ENCODE measurements at places on chromosomes 11 and 22.

- no peaks in the 10 kb centered on the region for H3K27me3 ChIP-seq
- no peak for DNase-seq
- H3K4me3 ChIP-seq, result no peak overlapping the region
- no peak overlapping the region for H3K27ac ChIP-seq
- peaks cover 5% of the 10 kb centered on the region for H3K4me1 ChIP-seq
- peaks cover 14% of the 10 kb centered on the region for H3K36me3 ChIP-seq
Measured at GRCh38 chr11:86255896-86256295, 11.3 kb downstream of the EED start.

DNA sequence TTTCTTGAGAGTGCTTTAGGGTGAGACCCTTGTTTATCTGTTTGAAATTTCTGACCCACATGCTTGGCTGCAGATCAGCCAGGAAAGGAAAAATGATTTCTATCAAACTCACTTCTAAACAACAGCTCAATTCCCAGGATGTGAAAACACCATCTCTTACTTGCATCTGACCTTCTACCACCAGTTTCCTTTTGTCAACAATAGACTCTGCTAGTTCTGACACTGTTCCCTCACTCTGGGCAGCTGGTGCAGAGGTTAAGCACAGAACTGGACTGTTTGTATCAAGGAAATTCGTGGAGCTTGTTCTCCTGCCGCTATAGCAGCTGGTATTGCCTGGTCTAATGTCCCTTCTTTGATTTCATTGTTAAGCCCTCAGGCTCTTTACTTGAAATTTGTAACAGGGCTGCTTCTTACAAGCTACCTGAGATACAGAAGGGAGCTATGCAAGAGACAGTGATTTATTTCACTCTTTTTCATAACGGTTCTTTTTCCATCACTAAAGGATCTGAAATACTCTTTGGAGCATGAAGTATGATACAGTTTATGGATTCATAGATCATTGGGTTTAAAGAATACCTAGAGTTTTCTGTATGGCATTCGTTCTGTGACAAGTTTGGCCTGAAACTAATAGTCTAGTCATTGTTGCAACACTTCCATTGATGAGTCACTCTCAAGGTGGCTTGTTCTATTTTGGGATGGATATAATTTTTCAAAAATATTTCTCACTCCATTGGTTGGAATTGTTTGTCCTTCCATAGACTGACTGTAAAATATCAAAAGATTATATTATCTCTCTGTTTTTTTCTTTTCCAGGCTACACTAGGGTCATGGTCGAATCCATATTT lies 178.2 kb upstream of the ZC3H12C start:
- no peak for DNase-seq
- H3K4me1 ChIP-seq, result no peaks in the 10 kb centered on the region
- H3K36me3 ChIP-seq, result no peaks in the 10 kb centered on the region
- H3K27ac ChIP-seq, result no peak overlapping the region
- H3K27me3 ChIP-seq, result no peaks in the 10 kb centered on the region

- H3K27me3 ChIP-seq, result no peaks in the 10 kb centered on the region
- DNase-seq, result no peak
- peak overlapping the region; percentile 96 for H3K27ac ChIP-seq
- peaks cover 32% of the 10 kb centered on the region for H3K4me1 ChIP-seq
Measured at GRCh38 chr11:67286621-67287333, 2.3 kb upstream of the ANKRD13D start.

- H3K4me3 ChIP-seq, result no peak overlapping the region
- H3K27ac ChIP-seq, result no peak overlapping the region
- no peaks in the 10 kb centered on the region for H3K4me1 ChIP-seq
- peaks cover 14% of the 10 kb centered on the region for H3K36me3 ChIP-seq
- DNase-seq, result no peak
- no peaks in the 10 kb centered on the region for H3K27me3 ChIP-seq
Measured at GRCh38 chr22:41352058-41352457, 29.7 kb upstream of the TEF start.

- H3K4me3 ChIP-seq, result no peak overlapping the region
- H3K27me3 ChIP-seq, result peaks cover 63% of the 10 kb centered on the region
- H3K4me1 ChIP-seq, result peaks cover 12% of the 10 kb centered on the region
- no peak overlapping the region for H3K27ac ChIP-seq
Measured at GRCh38 chr11:62921573-62922188, 518 bp upstream of the CHRM1 start.

DNA sequence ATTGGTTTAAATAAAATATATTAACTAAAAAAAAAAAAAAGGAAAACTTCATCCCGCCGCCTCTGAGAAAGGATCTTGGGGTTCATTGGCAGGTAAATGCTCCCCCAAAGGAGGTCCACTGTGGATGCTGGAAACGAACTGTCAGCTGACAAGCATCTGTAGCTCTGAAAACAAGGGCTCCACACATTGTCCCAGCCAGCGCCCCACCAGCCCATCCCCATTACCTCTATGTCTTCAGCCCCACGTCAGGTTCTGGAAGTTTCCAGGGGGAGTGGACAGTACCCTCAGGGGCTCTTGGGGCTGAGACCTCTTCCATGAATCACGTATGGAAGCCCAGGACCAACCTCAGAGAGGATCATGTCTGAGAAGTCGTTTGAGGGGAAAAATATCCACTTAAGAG lies 66.4 kb upstream of the WNT7B start:
- no peaks in the 10 kb centered on the region for H3K36me3 ChIP-seq
- H3K4me3 ChIP-seq, result peak overlapping the region; percentile 86

DNA sequence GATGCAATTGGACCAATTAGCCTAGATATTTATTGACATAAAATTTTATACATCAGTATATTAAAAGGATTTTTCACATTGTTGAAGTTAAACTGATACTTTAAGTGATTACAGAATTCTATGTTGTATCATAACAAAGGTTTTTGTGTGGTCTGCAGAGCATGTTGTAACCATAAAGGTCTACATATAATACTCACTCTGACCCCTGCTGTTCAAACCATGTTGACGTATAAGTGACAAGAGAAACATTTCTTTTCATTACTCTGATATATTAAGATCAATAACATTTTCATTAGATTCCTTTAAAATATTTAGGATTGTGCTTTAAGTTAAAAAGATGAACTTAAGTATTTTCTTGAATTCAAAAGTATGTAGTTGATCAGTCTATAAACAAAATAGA lies 63.9 kb downstream of the GAS2 start:
- H3K27me3 ChIP-seq, result peaks cover 5% of the 10 kb centered on the region
- no peaks in the 10 kb centered on the region for H3K36me3 ChIP-seq
- H3K4me3 ChIP-seq, result no peak overlapping the region
- no peak overlapping the region for H3K27ac ChIP-seq

DNA sequence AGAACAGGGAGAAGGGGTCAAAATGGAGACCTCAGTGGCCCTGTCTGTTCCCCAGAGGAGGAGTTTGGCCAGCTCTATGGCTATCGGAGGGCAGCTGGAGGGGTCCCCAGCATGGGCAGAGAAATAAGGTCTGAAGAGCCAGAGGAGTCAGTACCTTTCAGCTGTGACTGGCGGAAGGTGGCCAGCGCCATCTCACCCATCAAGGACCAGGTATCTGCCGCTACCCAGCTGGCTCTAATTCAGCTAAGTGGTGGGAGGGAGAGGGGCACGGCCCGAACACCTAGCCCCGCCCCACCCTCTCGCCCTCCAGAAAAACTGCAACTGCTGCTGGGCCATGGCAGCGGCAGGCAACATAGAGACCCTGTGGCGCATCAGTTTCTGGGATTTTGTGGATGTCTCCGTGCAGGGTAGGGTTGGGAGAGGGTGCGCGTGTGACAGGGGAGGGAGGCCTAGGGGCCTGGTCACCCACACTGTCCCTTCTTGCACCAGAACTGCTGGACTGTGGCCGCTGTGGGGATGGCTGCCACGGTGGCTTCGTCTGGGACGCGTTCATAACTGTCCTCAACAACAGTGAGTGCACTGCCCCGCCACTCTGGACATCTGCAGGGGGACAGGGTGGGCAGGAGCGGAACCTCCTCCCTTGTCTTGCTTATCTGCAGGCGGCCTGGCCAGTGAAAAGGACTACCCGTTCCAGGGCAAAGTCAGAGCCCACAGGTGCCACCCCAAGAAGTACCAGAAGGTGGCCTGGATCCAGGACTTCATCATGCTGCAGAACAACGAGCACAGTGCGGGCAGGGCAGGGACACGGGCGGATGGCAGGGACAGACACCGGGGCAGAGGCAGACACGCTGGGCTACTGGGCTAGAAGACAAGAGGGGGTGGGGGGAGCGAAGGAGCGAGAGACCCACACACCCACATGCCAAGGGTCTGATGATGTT lies 2.8 kb downstream of the CTSW start:
- no peaks in the 10 kb centered on the region for H3K27me3 ChIP-seq
- no peak overlapping the region for H3K4me3 ChIP-seq
- no peak for DNase-seq
- peak overlapping the region; percentile 92 for H3K27ac ChIP-seq
- H3K4me1 ChIP-seq, result peaks cover 57% of the 10 kb centered on the region

- H3K27me3 ChIP-seq, result no peaks in the 10 kb centered on the region
- H3K4me1 ChIP-seq, result peaks cover 6% of the 10 kb centered on the region
- no peak for DNase-seq
- no peak overlapping the region for H3K4me3 ChIP-seq
- H3K27ac ChIP-seq, result no peak overlapping the region
- peaks cover 26% of the 10 kb centered on the region for H3K36me3 ChIP-seq
Measured at GRCh38 chr11:77705195-77705875, 67.7 kb upstream of the CLNS1A start.

GRCh38 chr11:102685754-102686153 lies 19.8 kb downstream of the MMP27 start:
- H3K4me1 ChIP-seq, result no peaks in the 10 kb centered on the region
- peaks cover 14% of the 10 kb centered on the region for H3K27me3 ChIP-seq
- H3K4me3 ChIP-seq, result no peak overlapping the region
- no peak overlapping the region for H3K27ac ChIP-seq

- no peak for DNase-seq
- no peak overlapping the region for H3K4me3 ChIP-seq
- H3K4me1 ChIP-seq, result no peaks in the 10 kb centered on the region
- no peaks in the 10 kb centered on the region for H3K27me3 ChIP-seq
- no peak overlapping the region for H3K27ac ChIP-seq
- H3K36me3 ChIP-seq, result peaks cover 47% of the 10 kb centered on the region
Measured at GRCh38 chr11:85725510-85726258, 39.7 kb upstream of the CCDC89 start.

- DNase-seq, result no peak
- H3K27ac ChIP-seq, result no peak overlapping the region
- no peak overlapping the region for H3K4me3 ChIP-seq
Measured at GRCh38 chr11:78231962-78232501, 43.3 kb downstream of the USP35 start.

DNA sequence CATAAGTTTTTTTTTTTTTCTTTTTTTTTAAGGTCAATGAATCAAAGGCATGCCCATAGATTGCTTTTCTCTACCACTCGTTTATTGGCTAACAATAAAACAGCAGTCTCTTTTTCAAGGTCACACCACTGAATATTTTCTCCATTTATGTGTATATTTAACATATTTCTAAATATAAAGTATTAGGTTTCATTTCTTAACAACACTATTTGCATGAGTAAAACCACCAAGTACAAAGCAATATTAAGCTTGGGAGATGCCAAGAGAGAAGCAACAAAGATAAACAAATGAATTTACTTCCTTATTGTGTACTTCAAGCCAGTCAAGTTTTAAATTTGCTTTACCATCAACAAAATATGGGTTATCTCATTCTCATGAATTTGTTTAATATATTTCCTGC lies 708.9 kb upstream of the CCDC179 start:
- no peaks in the 10 kb centered on the region for H3K27me3 ChIP-seq
- H3K4me3 ChIP-seq, result no peak overlapping the region
- no peaks in the 10 kb centered on the region for H3K4me1 ChIP-seq
- DNase-seq, result no peak

DNA sequence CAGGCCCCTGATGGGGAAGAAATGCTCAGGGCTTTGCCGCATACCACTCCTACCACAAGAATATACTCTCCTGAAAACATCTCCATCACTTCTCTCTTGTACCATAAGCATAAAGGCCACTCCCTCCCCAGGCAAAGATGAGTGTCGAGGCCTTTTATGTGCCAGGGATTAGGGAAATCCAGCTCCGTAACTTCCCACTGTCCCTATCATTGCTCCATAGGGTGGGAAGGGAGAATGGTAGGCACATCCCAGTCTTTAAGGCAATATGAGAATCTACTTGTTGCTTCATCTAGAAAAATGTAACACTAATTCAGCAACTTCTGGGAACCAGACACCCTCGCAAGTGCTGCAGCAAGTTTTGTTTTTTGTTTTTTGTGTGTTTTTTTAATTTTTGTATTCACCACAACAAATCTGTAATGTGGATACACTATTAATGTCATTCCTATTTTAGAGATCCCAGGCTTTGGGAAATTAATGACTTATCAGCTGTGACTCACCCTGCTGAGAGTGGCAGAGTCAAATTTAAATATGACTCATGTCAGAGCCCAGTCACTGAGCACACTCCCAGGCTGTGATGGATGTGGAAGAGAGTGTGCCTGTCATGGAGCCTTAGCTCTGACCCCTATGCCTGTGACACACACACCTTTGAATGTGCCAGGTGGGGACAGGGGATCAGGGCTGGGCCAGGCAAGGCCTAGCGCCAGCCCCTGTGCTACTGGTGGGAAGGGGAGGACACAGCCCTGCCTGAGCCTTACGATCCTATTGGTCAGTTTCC lies 23.4 kb downstream of the PANX1 start:
- no peaks in the 10 kb centered on the region for H3K27me3 ChIP-seq
- H3K4me1 ChIP-seq, result peaks cover 21% of the 10 kb centered on the region
- no peak overlapping the region for H3K4me3 ChIP-seq
- no peak for DNase-seq

DNA sequence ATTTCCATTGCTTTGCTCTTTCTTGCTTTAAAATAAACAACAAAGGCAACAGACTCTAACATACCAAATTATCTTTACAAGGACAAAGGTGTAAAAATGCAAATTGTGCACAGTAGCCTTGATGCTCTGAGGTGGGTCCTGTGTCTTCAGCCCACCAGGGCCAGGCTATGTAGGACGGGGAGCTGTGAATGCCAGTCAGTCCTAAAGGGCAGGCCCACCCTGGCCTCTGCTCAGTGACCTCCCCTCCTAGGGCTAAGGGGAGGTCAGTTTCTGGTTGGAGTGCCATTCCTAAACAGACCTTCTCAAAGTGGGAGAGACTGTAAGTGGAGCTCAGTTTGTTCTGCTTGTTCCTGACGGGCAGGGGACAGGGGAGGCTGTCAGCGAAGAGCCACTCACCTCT lies 78.0 kb upstream of the SUSD2 start:
- DNase-seq, result no peak

DNA sequence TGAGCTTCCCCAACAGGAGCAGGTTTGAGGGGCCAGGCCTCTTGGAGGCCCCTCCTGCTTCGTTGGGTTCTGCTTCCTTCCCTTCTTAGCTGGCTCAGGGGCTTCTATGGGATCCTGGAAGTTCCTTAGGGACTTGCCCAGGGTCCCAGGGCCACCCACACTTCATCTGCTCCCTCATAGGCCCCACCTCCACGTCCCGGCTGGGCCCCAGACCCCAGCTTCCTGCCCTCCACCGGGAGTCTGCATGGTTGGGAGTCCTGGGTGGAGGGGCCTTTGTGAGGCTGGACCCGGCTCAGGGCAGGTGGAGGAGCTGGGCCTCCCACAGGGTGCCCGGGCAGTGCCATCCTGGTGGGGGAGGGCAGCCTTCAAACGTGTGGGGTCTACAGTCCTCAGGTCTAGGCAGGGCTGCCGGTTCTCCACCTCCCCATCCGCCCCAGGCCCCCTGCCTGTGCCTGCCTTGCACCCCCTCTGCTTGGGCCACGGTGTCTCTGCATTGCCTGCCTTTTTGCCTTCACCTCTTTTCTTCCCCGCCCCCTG lies 11.6 kb downstream of the OTUB1 start:
- no peak overlapping the region for H3K4me3 ChIP-seq
- H3K4me1 ChIP-seq, result peaks cover 7% of the 10 kb centered on the region
- no peak overlapping the region for H3K27ac ChIP-seq
- no peaks in the 10 kb centered on the region for H3K27me3 ChIP-seq
- H3K36me3 ChIP-seq, result peaks cover 14% of the 10 kb centered on the region
